ENCODE measurements at places on chromosomes 12 and 14.

- DNase-seq, result no peak
These were observed 94.9 kb upstream of the NEDD1 start for GRCh38 chr12:96812153-96812552.

- DNase-seq, result no peak
These were observed 80.7 kb upstream of the METAP2 start for GRCh38 chr12:95393191-95393790.

DNA sequence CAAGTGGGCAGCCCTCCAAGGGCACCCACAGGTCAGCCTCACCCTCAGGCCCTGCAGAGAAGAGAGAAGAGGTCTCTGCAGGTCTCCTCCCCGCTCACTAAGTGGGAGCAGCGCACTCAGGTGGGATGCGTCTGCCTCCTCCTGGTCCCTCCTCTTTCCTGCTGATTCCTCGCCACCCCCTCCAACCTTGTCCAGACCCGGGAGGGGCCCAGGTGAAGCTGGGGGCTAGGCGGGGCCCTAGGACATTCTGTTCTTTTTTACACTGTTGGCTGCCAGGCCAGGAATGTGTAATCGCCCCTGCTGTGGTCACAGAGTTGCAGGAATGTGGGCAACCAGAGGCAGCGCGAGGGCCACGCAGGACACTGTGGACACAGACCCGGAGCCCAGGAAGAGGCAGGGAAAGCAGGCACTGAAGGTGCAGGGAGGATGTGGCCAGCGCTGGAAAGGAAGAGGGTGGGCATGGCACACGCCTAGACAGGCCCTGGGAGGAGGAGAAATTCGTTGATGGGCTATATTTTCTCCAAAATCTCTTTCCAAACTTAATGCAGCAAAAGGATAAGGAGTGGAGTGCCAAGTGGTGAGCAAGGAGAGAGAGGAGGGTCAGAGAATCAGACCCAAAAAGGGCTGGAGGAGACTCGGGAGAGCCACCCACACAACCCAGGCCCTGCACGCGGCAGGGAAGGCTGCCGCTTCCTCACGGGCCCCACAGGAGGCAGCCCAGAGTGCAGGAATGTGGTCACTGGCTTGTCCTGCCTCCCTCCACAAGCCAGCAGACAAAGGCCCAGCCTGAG lies 911 bp upstream of the SCNN1A start:
- no peak for DNase-seq

- DNase-seq, result peak; percentile 43
These were observed 21.9 kb upstream of the IFT81 start for GRCh38 chr12:110102255-110102654.

GRCh38 chr12:10457760-10458159 lies 4.6 kb upstream of the KLRC1 start:
- DNase-seq, result no peak

GRCh38 chr14:34262127-34262910 lies 199.7 kb downstream of the SPTSSA start:
- no peak for DNase-seq

DNA sequence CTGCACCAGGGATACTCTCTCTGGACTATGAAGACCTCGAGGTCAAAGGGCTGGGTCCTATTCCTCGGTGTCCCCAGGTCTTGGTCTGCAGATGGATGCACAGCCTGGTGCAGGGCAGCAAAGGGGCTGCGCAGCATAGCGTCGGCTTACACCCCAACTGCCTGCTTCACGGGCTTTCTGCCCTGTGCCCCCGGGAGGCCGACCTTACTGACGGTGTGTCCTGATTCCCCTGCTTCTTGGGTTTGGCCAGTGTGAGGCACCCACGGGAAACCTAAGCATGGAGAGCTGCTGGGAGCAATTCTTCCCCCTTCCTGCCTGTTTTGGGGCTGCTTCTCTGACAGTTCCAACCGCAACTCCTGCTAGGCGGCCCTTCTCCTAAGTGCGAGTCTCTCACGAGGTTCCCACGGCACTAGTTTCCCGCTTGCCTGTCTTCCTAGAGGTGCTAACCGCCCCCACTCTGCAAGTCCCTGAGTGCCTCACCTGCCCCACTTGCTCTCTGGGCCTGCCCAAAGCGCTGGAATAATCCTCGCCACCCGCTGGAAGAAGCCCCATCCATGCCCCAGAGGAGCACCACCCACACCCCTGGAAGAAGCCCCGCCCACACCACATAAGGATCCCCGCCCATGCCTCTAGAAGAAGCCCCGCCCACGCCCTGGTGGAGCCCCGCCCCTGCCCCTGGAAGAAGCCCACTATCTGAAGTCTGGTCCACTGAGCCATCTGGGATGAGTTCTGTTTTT lies 54.0 kb downstream of the PRIMA1 start:
- DNase-seq, result no peak

- DNase-seq, result no peak
These were observed 64.5 kb upstream of the NAV3 start for GRCh38 chr12:77766224-77766623.

- no peak for DNase-seq
These were observed 6.2 kb downstream of the MYL6 start for GRCh38 chr12:56164345-56164729.
